ENCODE measurements at places on chromosomes 7 and 10.

DNA sequence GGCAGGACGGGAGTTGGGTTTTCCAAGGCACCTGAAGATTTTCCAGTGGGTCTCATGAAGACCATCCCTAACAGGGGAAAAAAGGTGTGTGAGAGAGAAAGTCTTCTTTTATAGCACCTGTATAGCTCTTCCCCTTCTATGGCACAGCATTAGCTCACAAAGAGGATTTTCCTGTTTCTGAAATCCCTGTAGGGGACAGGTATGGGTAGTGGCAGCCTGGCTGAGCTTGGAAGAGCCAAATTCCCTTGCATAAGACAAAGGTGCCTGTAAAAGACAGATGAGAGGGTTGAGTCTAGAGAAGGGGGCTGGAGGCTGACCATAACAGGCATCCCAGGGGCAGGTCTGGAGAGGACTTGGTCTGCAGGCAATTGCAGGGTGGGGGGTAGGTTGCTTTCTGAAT, 63.7 kb downstream of the COL13A1 start:
- no peak for DNase-seq

- no peak for DNase-seq
Observed at GRCh38 chr10:53841483-53842145, 959.4 kb downstream of the PCDH15 start.

- DNase-seq = no peak
Observed at GRCh38 chr10:30993155-30993554, 38.5 kb downstream of the ZNF438 start.

DNA sequence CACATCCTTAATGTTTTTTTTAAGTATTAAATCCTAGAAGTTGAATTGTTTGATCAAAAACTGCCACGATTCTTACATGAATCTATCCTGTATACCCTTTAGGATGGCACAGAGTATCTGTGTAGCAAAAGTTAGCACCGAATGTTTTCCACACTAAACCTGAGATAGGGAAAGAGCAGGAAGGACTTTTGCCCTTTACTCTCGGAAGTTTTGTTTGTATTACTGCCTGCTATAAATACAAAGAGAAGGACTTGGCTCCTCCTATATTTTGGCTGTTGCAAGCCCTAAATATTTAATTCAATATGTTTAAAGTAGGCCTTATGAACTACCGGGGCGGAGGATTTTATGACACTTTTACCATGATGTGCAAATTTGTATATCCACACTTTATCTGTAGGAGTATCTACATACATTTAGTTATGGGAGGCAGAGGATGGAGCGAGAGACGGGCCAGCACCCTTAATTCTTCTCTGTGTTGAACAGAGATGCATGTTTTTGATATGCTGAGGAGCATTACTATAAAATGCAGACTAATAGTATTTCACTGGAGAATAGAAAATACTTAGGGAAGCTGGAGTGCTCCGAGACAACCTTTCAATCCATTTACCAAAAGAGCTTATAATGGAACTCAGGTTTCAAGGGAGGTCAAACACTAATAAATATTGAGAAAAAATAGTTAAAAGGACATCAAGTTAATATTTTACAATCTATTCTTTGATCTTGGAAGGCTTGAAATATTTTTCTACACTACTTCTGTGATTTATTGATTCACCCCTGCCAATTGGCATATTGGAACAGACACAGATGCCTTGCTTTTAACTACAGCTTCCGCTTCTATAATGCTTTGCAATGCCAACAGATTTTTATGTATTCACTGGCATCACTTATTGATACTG, 97.4 kb downstream of the CHN2 start:
- no peak for DNase-seq

DNA sequence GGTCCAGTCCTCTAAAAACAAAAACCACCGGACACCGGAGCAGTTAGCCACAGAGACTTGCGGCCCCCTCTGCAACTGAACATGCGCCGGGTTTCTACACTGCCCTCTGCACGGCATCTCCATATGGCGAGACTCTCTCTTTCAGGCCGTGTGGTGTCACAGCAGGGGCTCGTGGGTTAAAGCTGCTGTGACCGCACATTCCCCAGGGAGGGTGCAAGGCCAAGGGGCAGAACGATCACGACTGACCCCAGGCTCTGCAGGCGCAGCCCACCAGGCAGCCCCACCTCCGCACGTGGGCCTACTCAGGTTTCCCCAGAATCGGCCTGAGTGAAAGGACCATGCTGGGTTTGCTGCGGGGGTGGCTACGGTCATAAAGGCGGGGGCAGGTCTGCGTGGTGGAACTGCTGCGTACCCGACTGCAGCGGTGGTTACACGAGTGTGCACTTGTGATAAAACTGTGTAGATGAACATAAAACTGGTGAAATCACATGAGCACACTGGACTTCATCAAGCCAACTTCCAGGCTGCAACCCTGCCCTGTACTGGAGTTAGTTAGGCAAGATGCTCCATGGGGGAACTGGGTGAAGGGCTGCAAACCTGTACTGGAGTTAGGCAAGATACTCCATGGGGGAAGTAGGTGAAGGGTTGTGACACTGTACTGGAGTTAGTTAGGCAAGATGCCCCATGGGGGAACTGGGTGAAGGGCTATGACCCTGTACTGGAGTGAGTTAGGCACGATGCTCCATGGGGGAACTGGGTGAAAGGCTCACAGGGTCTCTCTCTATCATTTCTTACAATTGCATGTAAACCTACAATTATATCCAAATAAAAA, 81.4 kb upstream of the PPP2R2D start:
- DNase-seq = no peak

DNA sequence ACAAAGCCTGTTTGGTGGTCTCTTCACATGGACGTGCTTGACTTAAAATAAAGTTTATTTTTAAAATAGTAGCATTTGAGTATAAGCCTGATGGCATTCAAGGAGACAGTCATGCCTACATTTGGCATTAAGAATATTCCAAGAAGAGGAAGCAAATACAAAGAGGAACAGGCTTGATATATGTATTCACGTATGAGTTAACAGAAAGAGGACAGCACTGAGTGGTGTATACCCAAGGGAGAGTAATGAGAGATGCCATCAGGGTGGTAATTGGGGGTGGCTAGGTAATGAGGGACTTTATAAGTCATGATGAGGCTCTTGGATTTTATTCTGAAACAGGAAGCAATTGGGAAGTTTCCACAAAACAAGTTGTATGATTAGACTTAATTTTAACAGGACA, 363.3 kb downstream of the SEMA3D start:
- DNase-seq = no peak

DNA sequence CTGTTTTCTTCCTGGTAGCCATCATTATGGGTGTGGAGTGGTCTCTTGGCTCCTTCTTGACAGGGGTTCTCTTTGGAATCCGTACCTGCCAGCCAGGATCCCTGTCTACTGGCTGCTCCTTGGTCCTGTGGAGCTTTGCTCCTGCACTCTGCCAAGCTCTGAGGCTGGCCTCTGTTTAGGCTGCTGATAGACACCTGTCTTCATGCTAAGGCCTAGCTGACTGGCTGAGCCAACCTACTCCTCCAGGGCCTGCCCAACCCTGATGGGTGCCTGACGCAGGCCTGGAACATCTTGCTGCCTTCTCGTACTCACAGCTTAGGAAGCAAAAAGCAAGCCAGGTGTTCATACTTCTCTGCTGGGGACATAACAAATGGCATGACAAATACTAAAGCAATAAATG, 333.6 kb upstream of the ZNF32 start:
- DNase-seq = no peak

DNA sequence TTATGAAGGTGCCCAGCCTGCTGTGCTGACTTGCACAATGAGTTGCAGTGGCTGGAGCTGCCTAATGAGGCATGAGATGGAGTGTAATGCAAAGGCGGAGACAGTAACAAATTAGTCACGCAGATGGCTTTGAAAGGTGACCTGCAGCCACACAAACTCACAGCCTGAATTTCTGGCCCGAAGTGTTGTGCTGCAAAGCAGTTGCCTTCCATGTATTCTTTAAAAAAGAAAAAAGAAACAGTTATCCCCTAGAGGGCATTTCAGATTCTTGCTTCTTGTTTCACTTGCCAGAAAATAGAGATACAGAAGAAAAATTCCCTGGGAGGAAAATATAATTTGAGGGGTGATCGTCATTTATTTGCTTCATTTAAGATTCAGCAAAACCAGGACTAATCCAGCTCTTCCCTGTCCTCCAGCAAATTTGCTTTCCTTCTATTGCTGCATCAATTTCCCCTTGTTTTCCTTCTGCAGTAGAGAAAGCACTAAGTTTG, 239.9 kb downstream of the ADRA2A start:
- DNase-seq = peak; percentile 33

DNA sequence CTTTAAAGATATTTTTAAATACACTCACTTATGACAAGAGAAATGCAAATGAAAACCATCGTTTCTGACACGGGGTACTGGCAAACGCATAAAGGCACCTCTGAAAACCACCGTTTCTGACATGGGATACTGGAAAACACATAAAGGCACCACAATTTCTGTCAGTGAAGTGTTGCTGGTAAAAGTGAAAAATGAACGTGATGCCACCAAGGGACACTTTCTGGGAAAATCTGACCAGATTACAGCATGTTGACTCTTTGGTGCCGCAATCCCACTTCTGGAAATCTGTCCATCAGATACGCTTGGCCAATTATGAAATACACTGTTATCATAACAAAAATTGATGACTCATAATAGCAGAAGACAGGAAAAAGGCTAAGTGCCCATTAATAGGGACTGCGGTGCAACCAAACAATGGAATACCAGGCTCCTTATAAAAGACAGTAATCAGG, 131.7 kb downstream of the ZMYND11 start:
- no peak for DNase-seq

DNA sequence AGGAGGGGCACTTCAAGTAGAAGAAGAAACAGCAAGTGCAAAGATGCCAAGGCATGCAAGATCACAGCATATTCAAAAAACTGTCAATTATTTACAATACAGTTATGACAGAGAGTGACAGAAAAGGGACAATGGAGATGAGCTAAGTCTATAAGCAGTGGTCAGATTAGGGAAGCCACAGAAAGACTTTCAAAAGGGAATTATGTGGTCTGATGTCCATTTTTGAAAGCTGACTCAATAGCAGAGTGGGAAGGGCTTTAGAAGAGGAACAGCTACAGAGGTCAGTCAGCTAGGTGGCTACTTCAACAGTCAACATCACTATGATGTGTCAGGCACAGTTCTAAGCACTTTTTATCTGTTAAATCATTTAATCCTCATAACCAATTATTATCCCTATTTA, 45.2 kb upstream of the SPOCK2 start:
- DNase-seq = no peak

DNA sequence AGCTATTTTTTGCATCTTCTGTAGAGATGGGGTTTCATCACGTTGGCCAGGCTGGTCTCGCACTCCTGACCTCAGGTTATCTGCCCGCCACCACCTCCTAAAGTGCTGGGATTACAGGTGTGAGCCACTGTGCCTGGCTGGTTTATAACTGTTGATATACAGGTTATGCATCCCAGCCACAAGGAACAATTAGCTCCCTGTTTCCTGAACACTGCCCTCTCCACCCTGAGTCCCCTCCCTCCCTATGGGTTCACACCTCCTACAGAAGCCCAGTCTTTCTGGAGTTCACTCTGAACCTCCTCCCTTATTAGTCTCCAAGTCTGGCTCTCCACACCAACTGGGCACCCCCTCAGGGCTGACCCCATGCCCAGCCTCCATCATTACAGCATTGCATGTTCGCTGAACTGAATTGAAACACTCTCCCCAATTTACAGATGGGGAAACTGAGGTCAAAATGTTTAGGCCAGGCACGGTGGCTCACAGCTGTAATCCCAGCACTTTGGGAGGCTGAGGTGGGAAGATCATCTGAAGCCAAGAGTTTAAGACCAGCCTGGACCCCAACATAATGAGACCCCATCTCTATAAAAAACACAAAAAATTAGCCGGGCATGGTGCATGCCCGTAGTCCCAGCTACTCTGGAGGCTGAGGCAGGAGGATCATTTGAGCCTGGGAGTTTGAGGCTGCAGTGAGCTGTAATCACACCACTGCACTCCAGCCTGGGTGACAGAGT, 1.7 kb upstream of the CLIP2 start:
- no peak for DNase-seq

Data from COR-L47 (cell line).